ENCODE measurements at places on chromosomes 7 and 10.

GRCh38 chr10:4623200-4623599, 202.8 kb upstream of the AKR1E2 start:
- DNase-seq = no peak

DNA sequence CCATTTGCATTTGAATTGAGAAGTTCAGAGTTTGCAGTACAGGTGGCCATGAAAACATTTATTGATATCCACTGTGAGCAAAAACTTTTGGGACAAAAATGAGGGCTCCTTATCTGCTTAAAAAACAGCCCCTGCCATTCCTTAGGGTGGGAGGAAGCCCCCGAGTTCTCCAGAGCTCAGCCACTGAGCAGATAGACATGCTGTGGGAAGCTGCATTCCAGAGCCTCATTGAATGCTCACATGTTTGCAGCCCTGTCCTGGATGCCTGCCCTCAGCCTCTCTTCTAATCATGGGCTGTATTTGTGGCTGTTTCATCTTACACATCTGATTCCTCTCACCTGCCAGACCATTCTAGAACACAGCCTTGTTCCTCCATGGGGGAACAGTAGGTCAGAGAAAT, 33.3 kb downstream of the PLPP4 start:
- DNase-seq = no peak

DNA sequence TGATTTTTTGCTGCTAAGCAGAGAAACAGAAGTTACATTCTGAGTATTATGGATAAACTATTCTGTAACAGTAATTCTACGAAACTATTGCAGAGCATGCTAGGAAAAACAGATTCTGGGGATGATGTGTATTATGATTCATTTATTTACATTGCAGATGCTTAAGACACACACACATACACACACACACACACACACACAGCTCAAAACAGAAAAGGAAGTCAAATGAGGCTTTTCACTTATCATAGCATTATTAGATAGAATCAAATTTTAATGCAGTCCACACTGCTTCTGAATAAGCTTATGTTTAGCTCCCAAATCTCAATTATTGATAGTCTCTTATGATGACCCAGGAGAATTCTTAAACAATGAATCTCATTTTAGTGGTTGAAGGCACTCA, 307.2 kb downstream of the HGF start:
- DNase-seq = no peak

DNA sequence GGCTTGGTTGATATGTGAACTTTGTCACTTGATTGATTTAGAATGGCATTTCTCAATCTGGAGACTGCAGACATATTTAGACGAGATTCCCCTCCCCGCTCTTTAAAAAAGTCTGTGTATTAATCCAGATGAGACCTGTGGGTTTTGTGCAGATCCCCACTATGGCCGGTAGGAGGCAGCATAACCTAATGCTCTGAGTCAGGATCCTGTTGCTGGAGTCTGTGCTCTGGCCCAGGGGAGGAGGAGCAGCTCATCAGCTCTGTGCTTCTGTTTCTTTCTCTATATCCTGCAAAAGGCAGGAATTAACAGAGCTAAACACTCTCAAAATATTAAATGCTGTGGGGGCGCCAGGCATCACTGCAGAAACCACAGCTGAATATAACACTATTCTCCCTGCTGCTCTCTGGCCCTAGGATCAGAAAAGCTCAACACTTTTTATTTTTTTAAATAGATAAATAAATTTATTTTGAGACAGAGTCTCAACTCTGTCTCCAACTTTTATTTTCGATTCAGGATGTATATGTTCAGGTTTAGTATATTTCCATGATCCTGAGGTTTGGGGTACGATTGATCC, 23.9 kb upstream of the SEPHS1 start:
- peak; percentile 76 for DNase-seq

GRCh38 chr10:68235581-68235980, 3.7 kb upstream of the ATOH7 start:
- DNase-seq = no peak

Measured in LoVo (cell line).